ENCODE measurements at places on chromosomes 2 and 18. TPM values are rescaled to one million over a fixed set of nuclear protein-coding genes. Genes with fewer than 3 reads are reported as not detected.

The HTR2B gene
- 0.46 TPM for polyA plus RNA-seq

The TMEM198 gene
- polyA plus RNA-seq, result 2.5 TPM

The CNDP1 gene
- 0.47 TPM for polyA plus RNA-seq

The NT5DC4 gene
- polyA plus RNA-seq, result not detected

The CIB4 gene
- polyA plus RNA-seq, result 1.3 TPM

The PPP1CB gene
- polyA plus RNA-seq, result 132 TPM

The CYP1B1 gene
- polyA plus RNA-seq, result 1.1 TPM

The SCYGR5 gene
- polyA plus RNA-seq, result not detected

The APOB gene
- polyA plus RNA-seq, result 0.04 TPM

The CARF gene
- polyA plus RNA-seq, result 17.3 TPM

The POTEC gene
- 0.04 TPM for polyA plus RNA-seq

The KIAA2012 gene
- 2.7 TPM for polyA plus RNA-seq

The BCL2 gene
- 11.6 TPM for polyA plus RNA-seq

The CAPN14 gene
- 0.23 TPM for polyA plus RNA-seq

The KCNF1 gene
- polyA plus RNA-seq, result 1.5 TPM

The DYNAP gene
- polyA plus RNA-seq, result not detected

The CNTNAP5 gene
- polyA plus RNA-seq, result 0.01 TPM

The LIMS4 gene
- polyA plus RNA-seq, result 2.8 TPM

The CD207 gene
- not detected for polyA plus RNA-seq

The SETBP1 gene
- polyA plus RNA-seq, result 21.1 TPM

The SMYD5 gene
- 30.6 TPM for polyA plus RNA-seq

The PLCD4 gene
- polyA plus RNA-seq, result 11.3 TPM

All from right lung (tissue), 10 donors.